ENCODE measurements at places on chromosomes 12 and 14. TPM values are rescaled to one million over a fixed set of nuclear protein-coding genes. Genes with fewer than 3 reads are reported as not detected.

- DNase-seq, result no peak
These were observed 7.6 kb upstream of the FITM1 start for GRCh38 chr14:24122898-24123297.

DNA sequence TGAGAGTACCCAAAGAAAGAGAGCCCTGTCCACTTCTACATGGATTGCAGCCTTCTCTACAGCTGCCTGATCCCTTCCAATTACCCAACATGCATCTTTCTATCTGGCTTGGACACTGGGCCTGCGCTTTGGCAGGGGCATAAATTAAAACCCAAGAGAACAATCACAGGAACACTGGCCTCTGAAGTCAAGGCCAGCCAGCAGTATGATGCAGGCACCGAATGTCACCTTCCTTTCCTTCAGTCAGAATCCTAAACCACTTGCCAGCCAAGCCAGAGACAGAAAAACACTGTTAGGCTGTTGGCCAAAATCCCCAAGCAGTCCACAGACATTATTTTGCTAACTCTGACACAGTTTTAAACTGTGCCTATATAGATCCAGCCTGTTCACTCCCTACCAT is 113.7 kb downstream of the DUSP6 start:
- no peak for DNase-seq

- no peak for DNase-seq
These were observed 1.6 kb upstream of the PRKAB1 start for GRCh38 chr12:119666226-119666795.

The RHEBL1 gene
- total RNA-seq, result 1.9 TPM
